Stimulated activated CD4-positive, alpha-beta T cell treated with anti-CD3 and anti-CD28 coated beads, Interleukin-4, amount 100 ng/mL, for 4 hours (primary cell): ENCODE measurements at places on chromosomes 11 and 22.

DNA sequence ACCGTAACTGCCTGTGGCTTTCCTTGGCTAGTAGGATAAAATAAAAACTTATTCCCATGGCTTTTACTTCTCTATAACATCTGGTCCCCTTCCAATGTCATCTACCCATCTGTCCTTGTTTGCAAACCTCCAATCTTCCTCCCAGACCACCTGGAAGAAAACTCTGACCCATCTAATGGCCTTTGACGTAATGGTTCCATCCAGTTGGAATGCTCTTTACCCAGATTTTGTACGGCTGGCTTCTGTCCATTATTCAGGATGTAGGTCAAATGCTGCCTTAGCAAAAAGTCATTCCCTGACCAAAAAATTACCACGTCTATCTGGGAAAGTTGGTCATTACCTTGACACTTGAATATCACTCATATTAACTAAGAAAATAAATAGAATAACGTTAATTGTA, 577.9 kb upstream of the ANO5 start:
- no peak for DNase-seq

DNA sequence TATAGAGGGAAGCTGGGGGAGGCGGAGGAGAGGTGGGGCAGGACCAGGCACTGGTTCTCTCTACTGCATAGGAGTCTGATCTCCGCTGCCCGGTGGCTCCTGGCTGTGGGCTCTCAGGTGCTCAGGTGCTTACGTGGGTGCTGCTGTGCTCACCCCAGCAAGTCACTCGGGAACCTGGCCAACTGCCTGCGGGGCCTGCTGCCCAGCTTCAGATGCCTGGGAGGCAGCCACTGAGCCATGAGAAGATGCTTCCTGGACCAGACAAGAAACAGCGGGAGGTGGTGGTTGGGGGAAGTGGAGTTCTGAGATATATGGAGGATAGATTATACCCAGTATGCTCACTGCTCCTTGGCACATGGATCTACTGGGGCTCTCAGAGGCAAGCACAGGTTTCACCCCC, 1303.4 kb downstream of the TBC1D22A start:
- DNase-seq, result no peak

- no peak for DNase-seq
Observed at GRCh38 chr11:79412761-79413160, 28.1 kb downstream of the TENM4 start.

DNA sequence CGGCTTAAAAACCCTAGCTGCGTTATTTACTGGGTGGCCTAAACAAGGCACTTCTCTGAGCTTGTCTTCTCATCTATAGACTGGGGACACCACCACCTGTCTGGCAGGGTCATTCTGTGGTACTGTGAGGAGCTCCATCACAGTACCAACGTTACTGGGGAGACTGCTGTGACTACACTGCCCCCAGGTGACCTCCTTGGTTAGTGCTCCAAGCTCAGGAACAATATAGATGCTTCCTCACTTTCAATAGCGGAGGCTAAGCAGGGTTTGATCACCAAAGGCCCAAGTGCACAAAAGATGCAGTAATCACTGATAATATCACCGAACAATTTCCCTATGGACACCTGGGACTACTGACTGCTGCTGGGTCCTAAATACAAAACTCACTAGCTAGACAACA, 18.8 kb downstream of the PRPF19 start:
- DNase-seq, result peak; percentile 16

GRCh38 chr11:27673979-27674663, 26.1 kb downstream of the BDNF start:
- DNase-seq, result no peak

DNA sequence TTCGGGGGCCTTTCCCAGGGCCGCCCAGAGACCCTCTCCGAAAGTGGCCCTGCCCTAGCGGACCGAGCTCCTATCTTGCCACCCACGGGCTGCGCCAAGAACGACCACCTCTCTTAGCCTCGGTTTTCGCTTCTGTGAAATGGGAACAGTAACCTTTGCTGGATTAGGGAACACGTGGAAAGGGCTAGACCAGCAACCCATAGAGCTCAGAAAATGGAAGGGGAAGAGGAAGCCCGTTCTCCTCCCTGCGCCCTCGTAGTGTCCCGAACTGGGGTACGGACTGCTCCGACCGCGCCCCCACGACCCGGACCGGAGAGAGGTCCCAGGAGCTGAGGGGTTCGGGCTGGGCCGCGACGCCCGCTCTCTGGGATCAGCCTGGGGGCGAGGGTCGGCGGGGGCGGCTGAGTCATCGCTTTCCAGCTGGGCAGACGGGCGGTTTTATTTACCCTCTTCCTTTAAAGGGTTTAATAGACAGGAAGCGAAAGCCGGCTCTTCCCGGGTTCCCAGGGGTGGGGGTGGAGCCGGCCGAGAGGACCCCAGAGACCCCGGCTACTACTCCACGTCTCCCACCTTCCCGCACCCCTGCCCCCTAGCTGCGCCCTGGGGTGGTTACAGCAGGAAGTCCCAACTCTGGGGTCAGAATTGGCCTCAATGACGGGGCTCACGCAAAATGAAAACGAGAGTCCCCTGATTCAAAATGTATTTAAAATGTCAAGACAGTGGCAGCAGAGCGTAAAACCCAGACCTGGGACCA, 907 bp upstream of the PHLDA2 start:
- DNase-seq, result no peak

- no peak for DNase-seq
Observed at GRCh38 chr22:40857309-40857855, 434 bp downstream of the XPNPEP3 start.

DNA sequence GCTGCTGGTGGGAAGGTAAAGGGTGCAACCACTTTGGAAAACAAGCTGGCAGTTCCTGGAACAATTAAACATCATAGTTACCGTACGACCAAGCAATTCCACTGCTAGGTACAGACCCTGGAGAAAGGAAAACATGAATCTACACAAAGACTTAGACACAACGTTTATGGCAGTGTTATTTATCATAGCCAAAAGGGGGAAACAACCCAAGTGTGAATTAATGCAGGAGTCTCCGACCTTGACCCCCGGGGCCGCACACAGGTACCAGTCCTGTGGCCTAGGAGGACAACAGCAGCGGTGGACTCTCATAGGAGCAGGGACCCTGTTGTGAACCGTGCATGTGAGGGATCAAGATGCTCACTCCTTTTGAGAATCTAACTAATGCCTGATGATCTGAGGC, 22.5 kb downstream of the PRDM10 start:
- DNase-seq, result no peak

DNA sequence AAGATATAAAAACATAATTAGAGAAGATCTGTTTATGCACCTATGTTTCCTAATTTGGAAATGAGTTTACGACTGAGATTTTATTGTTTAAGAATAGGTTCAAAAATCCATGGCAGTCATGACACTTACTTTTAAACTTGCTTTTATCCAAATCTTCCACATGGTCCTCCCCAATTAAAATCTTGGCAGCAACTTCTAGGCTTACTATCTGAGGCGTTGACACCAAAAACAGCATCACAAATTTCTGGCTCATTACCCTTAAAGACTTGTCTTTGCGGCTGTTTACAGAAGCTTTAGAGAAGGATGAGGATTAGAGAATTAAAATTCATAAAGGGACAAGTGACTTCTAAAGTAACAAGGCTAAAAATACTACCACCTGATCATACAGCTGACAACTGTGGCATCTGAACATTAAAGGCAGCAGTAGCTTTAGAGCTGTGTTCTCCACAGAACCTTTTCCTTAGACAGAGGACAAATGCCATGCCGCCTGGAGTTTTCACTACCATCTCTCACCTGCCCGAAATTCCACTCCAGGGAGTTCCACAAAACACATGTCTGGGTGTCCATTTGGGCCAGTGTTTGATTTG, 6.4 kb downstream of the E2F8 start:
- no peak for DNase-seq

DNA sequence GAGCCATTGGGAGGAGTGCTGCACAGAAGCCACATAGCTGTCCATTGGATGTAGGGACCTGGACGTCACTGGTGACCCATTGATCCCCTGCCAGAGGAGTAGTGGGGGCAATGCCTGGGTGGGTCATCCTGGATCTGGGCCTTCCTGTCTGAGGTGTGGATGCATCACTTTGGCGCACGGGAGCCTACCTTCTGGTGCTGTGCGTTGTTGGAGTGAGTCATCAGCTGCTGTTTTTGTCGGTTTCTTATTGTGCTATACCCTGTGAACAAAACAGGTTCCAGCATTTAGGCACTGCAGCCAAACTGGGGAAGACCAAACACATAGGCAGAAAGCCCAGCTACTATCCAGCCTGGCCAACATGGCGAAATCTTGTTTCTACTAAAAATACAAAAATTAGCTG, 3.2 kb downstream of the TAF6L start:
- no peak for DNase-seq

GRCh38 chr11:62456630-62457029, 37.8 kb downstream of the SCGB1A1 start:
- no peak for DNase-seq

DNA sequence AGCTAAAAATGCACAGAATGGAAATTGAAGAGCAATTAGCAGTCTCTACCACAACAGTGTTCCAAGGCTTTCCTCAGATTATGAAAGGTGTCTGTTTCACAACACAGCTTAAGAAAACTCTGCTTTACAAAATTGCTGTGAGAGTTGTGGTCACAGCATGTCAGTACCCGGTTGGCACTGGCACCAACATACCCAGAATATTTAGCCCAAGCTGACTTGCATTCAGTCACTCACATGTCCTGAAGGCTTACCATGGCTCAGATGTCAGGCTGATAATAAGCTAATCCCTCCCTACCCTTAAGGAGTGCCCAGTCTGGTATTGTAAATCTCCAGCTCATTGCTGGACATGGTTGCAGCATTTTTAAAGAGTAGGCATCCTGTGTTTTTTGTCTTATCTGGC, 14.9 kb downstream of the NCR3LG1 start:
- DNase-seq, result no peak

DNA sequence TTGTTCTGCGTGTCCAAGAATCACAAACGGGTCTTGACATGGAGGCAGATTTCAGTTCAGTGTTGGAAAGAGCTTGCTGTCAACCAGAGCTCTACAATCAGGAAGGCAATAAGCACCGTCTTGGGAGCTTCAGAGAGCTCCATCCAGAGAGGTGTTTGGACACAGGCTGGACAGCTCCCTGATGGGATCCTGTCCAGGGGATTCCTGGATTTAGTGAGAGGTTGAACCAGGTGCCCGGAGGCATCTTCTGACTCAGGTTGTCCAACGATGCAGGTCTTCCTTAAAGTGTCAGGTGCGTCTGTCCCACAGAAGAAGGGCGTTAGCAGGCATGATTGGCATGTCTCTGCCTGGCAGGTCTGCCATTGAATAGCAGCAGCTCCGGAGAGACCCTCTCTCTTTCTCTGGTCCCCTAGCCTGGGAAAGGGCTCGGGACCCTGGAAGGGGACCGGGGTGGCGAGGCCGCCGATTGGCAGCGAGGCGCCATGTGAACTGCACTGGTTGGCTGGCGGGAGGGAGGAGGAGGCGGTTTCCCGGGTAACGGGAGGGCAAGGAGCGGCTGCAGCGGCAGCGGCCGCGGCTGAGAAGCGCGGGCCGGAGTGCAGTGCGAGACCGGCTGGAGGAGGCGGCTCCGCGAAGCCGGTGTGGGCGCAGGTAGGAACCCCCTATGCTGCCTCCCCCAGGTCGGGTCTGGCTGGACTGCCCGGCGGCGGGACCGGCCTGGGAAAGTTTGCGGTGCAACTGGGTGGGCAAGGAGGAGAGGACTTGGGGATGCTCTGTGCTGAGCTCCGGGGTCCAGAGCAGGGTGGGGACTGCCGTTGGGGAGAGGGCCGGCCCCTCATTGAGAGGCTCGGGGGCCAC, 104.1 kb upstream of the E2F8 start:
- no peak for DNase-seq

- peak; percentile 45 for DNase-seq
Observed at GRCh38 chr11:12893787-12894672, 115.1 kb upstream of the RASSF10 start.
